ENCODE measurements at places on chromosomes 4 and X.

- DNase-seq = peak; percentile 32
Measured at GRCh38 chrX:48021026-48021900, 14.5 kb downstream of the SPACA5 start.

DNA sequence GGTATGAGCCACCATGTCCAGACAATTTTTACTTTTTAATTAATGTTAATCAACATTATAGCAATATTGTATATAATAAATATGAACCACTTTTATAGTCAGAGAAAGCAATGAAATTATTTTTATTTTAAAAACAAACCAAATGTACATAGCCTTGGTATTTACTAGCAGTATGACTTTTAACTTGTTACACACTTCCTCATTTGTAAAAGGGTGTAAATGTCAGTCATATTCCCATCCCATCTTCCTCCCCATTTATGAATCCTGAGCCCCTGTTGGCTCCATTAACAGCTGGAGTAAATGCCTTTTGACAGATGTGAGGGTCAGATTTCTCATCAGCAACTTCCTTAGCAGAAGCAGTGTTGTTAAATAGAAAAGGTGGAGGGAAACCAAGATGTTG is 179.6 kb upstream of the SPRY1 start:
- DNase-seq = no peak

DNA sequence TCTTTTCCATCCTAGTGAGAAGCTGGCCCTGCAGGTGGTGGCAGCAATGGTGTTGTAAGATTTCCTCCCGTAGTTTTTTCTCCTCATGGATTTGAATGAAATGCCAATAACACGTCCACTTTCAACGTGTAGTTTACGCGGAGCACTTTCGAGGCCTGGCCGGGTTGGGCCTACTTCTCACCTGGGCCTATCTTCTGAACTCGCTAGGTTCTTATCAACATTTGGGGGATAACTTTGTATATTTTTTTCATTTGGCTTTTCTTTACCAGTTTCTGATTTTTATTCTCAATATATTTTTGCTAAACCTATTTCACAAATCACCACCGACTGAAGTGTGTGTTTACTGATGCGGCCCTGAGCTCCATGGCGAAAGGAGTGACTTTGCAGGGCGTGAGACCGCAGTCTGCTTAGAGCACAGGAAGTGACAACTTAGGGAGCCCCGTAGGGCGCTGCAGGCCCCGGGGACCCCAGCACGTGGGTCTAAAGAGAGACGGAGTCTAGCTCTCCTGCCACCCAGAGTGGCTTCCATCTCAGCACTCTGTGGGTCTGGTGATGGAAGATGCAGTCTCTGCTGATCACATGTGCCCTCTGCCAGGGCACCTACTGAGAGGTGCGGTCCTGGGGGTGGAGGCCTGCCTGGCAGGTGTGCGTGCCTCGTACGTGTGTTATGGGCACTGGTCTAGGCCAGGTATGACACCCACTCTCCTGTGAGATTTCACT is 29.1 kb downstream of the NELFA start:
- no peak for DNase-seq

- peak; percentile 63 for DNase-seq
Measured at GRCh38 chr4:100093091-100093866, 97.0 kb downstream of the DDIT4L start.

DNA sequence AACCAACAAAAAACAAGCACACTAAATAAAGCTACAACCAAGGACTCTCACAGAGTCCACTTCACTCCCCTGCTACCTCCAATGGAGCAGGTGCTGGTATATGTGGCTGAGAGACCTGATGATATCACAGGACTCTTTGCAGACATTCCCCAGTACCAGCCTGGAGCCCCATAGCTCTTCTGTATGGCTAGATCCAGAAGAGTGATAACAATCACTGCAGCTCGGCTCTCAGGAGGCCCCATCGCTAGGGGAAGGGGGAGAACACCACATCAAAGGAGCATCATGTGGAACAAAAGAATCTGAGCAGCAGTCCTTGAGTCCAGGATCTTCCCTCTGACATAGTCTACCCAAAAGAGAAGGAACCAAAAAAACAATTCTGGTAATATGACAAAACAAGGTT is 237.1 kb upstream of the TLL1 start:
- no peak for DNase-seq

DNA sequence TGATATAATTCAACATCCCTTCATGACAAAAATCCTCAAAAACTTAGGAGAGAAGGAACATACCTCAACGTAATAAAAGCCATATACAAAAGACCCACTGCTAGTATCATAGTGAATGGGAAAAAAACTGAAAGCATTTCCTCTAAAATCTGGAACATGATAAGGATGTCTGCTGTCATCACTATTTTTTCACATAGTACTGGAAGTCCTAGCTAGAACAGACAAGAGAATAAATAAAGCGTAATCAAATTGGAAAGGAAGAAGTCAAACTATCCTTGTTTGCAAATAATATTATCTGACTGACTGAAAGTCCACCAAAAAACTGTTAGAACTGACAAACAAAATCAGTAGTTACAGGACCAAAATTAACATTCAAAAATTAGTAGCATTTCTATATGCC is 985.4 kb upstream of the AGA start:
- no peak for DNase-seq

DNA sequence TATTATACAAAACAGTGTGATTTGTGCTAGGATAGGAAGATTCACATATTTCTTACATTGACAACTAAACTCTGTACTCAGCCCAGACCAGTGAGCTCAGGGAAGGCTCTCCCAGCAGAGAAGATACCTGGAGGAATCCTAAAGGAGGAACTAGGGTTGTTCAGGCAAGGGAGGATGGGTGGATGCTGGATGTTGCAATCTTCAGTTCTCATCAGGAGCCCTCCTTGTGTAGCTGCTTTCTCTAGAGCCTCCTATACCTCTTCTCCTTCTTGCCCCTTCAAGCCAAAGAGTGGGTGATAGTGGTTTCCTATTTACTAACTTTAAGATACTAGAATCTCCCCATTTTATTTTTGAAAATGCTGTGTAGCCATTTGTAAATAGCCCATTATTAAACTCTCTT is 117.3 kb downstream of the NKX6-1 start:
- no peak for DNase-seq

DNA sequence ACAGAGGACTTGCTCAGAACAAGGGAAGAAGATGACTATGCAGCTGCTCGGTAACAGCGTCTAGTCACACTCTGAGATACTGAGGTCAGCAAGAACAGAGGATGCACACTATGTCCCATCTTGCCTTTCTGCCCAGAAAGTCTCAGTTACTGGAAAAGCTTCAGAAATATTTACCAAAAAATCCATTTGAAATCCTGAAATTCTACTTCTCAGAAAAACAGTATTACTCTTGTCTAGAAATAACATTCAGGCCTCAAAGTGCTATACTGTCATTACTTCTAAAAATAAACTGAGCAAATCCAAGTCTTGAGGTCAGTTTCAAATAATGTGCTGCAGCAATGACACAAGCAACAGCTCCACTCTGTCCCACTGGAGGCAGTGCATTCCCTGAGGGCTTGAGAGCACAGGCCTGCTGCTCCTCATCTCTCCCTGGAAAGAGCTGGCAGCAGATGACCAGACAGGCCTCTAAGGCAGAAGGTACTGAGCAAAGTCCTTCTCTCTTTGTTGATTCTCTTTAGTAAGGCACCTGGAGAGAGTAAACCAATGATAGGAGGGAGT is 76.9 kb downstream of the CAMK2D start:
- DNase-seq = peak; percentile 32

- DNase-seq = no peak
Measured at GRCh38 chr4:14334166-14334565, 668.1 kb upstream of the CPEB2 start.

DNA sequence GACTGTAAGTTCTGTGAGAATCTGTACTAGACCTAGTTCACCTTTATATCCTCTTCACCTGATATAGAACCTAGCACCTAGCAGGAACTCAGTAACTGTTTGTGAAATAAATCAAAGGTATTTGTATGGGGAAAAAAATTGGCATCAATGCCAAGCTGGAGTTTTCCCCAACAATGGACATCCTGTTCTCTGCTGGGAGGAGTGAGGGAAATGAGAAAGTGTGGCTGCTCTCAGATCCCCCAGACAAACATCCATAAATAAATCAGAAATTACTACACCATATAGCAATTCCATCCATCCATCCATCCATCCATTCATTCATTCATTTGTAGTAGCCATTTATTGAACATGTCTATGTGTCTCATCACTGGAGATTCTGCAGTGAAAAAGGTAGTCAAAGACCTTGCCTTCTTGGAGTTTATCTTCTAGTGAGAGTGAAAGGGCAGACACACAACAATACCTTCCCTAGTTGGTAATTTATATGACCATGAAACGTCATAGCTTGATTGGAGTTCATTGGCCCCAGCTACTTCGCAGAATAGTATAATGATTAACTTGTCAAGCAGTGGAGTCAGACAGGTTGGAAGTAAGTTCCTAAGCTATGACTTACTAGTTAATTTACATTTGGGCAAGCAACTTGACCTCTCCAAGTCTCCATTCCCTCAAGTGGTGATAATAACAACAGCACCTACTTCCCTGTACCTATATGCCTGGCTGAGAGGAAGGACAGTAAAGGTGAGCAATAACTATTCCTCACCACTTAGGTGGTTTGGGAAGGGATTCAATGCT is 98.7 kb upstream of the KIT start:
- DNase-seq = no peak

- DNase-seq = no peak
Measured at GRCh38 chr4:112222219-112222955, 9.2 kb upstream of the AP1AR start.

DNA sequence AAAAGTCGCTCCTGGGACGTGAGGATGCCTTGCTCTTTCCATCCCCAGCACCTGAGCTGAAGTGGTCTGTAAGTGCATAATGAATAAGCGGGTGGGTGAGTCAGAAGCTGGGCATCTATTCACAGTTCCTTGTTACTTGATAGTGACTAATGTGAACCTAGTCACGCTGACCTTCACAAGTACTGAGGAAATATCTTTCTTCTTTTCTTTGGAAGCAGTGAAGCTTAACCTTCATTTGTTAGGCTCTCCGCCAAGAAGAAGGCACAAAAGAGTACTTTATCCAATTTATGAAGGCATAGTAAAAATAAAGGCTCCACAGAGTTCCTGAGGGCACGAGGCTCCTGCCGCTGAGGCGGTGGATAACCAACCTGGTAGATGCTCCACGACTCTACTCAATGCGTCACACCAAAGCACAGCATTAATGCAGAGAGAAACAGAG is 475.7 kb upstream of the SLIT2 start:
- DNase-seq = peak; percentile 88

- no peak for DNase-seq
Measured at GRCh38 chr4:17997129-17997528, 24.4 kb downstream of the LCORL start.

- DNase-seq = no peak
Measured at GRCh38 chr4:184402740-184403383, 71.5 kb downstream of the IRF2 start.

DNA sequence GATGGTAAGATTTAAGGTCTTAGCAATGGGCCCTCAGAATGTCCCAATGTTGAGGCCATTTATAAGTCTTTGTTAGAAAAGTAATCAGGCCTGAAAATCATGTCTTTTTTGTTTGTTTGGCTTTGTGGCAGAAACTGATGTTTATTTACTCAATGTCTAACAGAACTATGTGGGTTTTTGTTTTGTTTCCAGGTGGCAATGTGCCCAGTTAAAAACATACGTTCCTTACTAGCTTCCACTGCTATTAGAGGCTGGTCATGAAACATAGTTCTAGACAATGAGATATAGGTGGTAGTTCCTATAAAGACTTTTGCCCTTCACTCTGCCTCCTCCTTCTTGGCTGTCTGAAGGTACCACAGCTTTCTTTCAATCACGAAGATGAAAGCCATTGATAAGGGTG is 108.8 kb downstream of the C4orf51 start:
- no peak for DNase-seq

GRCh38 chr4:79584902-79585301 is 176.9 kb upstream of the GK2 start:
- no peak for DNase-seq

- DNase-seq = no peak
Measured at GRCh38 chr4:40586034-40586433, 43.6 kb downstream of the RBM47 start.

GRCh38 chr4:122739174-122739573 is 6.7 kb downstream of the BBS12 start:
- no peak for DNase-seq

DNA sequence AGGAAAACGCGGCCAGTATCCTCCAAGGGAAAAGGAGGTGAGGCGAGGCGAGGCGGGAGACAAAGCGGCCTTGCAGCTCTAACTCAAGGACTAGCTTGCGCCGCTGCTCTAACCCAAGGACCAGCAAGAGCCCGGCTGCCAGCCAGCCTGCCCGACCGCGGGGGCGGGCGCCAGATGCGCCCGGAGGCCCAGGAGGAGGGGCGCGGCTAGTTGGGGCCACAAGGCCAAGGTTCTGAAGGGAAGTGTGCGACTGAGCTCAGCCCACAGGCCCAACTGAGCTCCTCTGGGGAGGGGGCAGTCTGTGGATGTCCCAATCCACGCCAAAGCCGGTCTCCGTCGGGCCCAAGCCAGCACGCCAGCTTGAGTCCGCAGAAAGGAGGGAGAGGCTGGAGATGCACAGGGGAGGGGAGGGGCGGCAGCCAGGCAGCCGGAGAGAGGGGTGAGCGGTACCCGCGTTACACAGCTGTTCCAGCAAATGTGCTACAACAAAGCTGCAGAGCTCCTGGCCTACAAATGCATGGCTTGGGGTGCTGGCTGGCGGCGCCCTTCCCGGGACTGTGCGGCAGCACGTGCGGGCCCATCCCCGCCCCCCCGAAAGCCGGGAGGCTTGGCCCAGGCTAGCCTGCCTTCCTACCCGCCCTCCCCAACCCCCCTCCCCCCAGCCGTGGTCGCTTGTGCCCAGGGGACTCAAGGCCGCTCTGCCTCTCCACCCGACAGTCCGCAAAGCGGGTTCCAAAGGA is 637 bp downstream of the AMER1 start:
- no peak for DNase-seq

DNA sequence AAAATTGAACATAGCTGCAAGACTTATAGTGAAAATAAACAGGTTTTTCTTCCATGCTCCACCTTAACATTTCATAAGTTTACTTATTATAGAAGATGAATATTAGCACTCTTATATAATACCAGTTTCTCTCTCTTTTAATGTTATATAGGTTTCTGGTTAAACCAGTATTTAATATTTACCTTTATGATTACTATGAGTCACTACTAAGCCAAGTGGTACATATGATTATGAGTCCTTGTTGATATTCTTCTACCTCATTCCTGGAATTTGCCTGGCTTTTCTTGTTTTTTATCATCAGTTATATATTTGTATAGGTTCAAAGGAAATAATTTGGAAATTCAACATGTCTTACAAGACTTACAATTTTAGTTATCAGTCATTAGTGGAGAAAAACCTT is 89.9 kb upstream of the MAOA start:
- DNase-seq = no peak

DNA sequence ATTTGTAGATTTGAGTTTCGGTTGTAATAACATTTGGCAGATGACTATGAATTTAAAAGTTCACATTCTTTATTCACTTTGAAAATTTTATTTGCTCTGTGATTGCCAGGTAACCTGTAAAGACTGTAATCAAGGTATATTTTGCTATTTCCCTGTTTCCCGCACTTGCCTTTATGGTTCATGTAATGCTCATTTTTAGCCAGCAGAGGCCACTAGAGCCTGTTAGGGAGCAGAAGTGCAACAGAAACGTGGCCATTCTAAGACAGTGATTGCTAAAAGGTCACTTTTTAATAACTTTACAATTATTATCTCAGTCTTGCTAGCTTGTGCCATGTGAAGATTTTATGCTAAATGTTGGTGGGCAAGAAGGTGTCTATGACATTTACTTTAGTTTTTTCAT is 12.4 kb downstream of the YIPF6 start:
- no peak for DNase-seq

- no peak for DNase-seq
Measured at GRCh38 chrX:154125391-154126040, 18.5 kb upstream of the OPN1LW start.

- DNase-seq = no peak
Measured at GRCh38 chrX:24282381-24283126, 31.3 kb downstream of the SUPT20HL2 start.
